Stimulated activated CD8-positive, alpha-beta memory T cell treated with anti-CD3 and anti-CD28 coated beads, Interleukin-7, amount 100 ng/mL, for 4 hours (primary cell): ENCODE measurements at places on chromosomes 5 and 9.

DNA sequence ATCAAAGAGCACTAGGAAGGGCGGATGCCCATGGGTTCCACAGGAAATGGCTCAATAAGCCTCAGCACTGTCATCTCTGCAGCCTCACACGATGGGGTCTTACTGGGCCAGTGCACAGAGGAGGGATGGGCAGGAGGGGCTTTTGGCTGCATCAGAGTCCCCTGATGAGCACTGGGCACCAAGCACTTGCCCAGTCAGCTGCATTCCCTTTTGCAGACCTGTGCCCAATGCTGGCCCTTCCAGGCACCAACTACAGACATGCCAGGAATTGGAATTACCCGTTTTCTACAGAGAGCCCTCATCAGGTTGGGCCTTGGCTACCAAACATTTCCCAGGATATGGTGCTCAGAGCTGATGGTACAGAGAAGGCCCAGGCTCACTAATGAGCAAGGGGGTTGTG, 182.5 kb downstream of the HSPA4 start:
- DNase-seq = no peak

GRCh38 chr5:117888688-117889087, 1099.7 kb downstream of the DTWD2 start:
- no peak for DNase-seq

GRCh38 chr9:117156771-117157535, 257.9 kb downstream of the ASTN2 start:
- DNase-seq = no peak

DNA sequence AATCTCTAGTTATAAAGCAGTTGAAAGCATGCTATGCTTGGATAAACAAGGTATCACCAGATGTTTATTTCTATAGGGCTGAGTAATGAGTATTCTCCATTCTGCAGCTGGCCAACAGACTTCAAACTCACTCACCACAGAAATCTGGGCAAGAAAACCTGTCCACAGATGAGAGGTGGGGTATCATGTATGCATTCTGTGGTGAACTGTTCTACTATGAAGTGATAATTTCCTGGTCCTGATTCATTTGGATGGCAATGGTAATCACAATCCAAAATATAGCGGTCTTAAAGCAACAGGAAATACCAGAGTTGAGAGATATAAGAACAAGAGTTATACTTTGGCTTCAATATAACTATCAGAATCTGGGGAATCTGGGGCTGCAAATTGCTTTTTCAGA, 65.9 kb upstream of the EFNA5 start:
- DNase-seq = no peak

GRCh38 chr9:79693750-79694149, 122.0 kb downstream of the TLE4 start:
- DNase-seq = no peak

DNA sequence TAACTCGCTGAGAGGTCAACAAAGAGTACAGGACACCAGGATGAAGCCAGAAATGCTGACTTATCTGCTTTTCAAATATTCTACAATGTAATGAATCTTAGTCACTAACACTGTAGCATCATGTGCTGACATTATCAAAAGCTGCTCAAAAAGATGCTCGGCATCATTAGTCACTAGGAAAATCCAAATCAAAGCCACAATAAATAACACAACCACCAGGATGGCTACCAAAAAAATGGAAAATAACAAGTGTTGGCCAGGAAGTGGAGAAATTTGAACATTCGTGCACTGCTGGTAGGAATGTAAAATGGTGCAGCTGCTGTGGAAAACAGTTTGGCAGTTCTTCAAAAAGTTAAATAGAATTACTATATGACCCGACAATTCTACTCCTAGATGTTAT, 269.1 kb downstream of the GLIS3 start:
- no peak for DNase-seq

DNA sequence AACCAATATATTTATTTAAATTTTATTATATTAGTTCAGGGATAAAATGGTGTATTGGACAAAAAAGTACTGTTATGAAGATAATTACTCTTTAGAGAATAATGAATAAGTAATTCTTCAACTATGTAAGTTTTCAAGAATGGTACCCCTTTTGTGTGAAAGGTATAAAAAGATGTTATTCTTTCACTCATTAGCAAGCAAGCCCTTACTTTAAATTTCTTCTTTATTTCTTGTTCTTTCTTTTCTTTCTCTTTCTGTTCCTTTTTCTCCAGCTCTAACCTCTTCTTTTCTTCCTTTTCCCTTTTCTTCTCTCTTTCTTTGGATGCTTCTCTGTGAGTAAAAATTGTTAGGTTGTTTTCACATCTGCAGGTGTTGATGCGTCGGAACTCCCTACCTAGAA, 63.2 kb upstream of the RICTOR start:
- no peak for DNase-seq

- no peak for DNase-seq
Observed at GRCh38 chr5:58182287-58182841, 277.5 kb downstream of the PLK2 start.

- no peak for DNase-seq
Observed at GRCh38 chr5:74722271-74722670, 37.2 kb downstream of the HEXB start.

- peak; percentile 70 for DNase-seq
Observed at GRCh38 chr9:113581865-113582697, 118.6 kb downstream of the RGS3 start.

GRCh38 chr5:19880859-19881436, 107.1 kb downstream of the CDH18 start:
- DNase-seq = no peak

DNA sequence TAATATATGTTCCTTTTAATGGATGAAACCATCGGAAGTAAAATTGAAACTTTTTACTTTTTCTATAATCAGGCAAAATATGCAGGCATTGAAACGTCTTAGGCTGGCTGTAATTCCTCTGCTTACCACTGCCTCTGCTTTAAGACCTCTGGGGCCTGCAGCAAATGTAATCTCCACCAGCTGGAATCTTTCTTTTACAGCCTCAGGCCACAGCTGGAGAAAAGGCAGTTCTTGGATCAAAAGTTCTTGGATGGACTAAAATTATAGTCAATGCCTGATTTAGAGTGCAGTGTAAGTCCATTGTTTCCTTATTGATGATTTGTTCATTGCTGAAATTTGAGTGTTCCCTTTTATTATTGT, 396.7 kb downstream of the KCTD16 start:
- no peak for DNase-seq

DNA sequence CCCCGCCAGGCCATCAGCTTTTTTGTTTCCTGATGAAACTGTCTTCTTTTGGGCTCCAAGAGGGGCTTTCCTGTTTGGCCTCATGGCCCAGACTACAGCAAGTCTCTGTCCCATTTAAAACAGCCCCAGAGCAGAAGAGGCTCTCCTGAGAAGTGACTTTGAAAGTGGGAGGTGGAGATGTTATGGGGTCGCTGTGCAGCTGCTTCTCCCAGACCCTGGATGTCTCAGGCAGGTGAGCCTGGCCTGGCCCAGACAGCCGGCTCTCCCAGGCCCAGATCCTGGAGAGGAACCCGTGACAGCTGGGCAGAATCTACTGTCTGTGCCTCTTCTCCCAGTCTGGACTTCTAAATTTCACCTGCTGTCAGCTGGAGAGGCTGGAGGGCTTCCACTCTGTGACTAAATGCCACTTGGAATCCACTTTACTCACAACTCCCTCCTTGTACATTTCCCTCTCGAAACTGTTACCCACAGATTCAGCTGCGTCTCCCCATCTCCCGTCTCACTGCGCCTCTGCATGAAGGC, 20.6 kb downstream of the FAM78A start:
- no peak for DNase-seq

- no peak for DNase-seq
Observed at GRCh38 chr5:177468685-177469628, 4.5 kb downstream of the DBN1 start.

DNA sequence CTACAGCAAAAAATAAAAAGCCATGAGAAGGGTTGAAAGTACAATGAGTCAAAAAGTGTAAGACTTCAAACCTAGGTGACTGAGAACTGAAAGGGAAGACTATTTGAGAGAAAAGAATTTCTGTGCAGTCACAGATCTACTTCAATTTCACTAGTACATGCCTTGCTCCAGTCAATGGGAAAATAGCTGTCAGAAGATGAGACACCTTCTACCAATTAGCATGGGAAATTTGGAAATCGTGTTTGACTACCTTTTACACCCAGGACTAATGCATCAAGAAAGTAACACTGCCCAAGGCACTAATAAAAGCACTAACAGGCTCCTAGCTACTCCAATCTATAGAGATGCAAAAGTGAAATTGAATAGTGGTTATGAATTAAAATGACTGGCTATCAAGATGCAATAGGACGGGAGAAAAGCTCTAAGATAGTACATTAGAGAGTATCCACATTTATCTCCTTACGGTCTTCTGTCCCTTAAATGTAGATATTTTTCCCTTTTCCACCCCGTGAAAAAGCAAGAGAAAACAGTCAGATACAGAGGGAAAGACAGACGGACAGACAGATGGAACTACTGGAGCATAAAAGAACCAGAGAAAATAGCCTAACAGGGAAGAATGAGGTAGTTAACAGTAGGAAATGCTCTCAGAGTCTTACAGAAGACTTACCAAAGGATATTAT, 15.2 kb downstream of the ERP44 start:
- no peak for DNase-seq

GRCh38 chr5:32753765-32754164, 42.6 kb downstream of the NPR3 start:
- no peak for DNase-seq

- no peak for DNase-seq
Observed at GRCh38 chr5:58382131-58382534, 77.8 kb downstream of the PLK2 start.
